Right lung (tissue), 10 donors: ENCODE measurements at places on chromosomes 5 and 9. TPM values are rescaled to one million over a fixed set of nuclear protein-coding genes. Genes with fewer than 3 reads are reported as not detected.

- no peak for DNase-seq
These were observed 316.6 kb downstream of the AGTPBP1 start for GRCh38 chr9:85425153-85425611.

NSUN2 gene
- 55.4 TPM for polyA plus RNA-seq

DNA sequence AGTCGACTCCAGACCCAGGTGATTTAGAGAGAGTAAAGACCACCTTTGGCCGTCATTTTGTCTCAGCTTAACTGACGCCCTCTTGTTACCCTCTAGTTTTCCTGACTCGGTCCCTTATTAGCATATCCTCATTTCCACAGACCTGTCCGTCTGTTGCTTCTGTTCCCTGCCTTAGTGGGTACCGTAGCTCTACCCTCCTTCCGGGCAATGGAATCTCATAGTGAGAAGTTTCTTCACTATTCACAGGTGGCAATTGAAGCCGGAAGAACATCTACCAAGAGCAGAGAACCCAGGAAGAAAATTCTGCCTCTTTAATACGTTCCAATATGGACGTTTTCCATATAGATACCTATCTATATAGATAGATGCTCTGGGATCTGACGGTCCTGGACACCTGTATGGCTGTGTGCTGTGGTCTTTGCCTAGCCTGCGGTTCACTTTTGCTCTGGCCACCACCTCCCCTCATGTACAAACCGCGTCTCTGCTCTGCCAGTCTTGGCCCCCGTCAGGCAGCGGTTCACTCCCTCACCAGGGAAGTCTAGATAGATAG lies 652 bp upstream of the TMEM161B start:
- no peak for DNase-seq

DNA sequence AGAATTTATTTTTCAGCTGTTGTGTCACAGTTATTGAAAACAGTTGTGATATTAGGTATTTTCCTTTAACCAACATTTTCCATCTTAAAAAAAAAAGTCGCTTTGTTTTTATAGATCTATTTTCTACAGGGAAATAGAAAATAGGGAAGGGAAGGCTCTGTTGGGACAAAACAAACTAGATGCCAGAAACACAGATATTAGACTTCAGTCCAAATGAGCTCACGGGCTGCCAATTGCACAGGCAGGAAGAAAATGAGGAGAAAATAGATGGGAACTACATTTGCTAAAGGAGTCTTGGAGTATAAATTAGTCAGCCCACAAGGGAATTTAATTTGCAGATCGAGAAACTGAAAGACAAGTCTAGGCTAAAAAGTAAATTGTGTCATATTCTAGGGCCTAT lies 21.4 kb upstream of the ISOC1 start:
- DNase-seq, result no peak

DNA sequence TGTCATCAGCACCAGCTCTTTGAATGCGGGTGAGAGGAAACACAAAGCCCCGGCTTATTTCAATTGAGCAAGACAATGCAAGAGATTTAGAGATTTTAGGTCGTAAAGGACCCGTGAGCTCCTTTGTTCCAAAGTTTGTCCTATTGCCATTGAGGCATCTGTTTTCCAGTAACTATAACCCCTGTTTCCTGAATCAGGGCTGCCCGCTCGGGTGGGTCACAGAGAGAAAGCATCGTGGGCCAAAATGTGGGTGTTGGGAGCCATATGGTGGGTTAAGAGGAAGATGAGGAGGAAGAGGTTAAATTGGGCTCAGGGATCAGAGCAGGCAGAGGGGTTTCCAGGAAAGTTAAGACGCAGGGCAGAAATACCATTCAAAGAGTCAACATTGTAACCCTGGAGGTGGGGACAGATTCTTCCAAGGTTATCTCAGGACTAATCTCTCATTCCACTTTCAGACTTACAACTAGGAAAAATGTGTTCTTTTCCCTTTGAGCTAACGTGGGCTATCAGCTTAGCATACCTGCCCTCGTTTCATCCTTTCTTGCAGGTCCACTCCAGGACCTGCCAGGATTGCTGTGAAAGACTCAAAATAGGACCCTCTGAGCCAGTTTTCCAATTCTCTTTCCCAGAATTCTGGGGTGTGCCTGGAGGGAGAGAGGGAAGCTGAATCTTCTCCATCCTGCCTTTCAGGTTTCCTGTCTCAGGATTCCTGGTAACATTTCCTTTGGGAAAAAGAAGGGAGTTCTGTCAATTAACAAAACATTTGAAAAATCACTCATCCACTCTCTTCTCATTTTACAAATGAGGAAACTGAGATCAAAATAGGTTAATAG lies 95.5 kb upstream of the TAF11L2 start:
- DNase-seq, result no peak

DNA sequence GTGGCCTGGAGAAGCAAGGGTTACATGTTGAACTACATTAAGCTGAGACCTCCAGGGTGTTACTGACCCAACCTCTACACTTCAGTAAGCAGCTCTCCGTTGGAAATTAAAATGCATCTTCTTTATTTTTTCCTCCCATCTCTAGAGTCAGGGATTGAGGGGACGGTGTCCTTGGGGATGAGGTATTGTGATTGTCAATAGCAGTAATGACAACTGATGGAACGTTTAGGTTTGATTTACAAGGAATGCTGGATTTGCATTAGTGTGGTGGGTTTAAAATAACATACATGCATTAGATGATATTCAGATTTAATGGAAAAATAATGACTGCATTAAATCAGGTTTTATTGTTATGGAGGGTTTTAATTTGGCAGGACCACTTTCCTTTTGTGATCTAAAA lies 82.9 kb upstream of the NTRK2 start:
- DNase-seq, result no peak

- no peak for DNase-seq
These were observed 10.7 kb downstream of the SLC35A4 start for GRCh38 chr5:140575309-140575708.

DNA sequence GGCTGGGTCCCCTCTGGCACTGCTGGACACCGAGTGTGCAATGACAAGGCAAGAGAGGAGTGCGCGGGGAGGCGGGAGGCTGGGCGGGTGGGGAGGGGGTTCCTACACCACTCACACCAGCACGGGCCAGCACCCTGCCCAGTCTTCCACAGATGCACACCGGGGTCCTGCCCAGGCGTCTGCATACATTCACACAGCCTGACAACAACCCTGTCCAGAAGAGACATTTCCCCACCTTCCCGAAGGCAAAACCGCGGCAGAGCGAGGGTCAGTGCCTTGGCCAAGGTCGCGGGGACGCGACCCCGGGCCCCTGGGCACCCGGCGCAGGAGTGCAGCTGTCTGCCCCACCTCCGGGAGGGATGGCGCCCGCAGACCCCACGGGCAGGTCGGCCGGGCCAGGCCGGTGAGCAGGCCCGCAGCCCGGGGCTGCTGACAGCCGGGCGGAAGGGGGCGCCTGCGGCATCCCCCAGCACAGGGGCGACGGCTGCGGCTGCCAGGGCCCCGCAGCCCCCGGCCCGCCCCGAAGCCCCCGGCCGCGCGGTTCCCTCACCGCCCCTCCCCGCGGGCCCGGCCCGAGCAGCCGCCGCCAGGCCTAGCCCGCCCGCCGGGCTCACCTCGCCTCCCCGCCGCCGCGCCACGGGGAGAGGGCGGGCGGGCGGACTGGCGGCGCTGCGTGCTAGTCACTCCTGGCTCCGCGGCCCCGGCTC lies 496 bp downstream of the MAPK9 start:
- no peak for DNase-seq

GRCh38 chr5:178288401-178289368 lies 56.1 kb upstream of the PHYKPL start:
- DNase-seq, result no peak

GRCh38 chr5:24331531-24331930 lies 313.2 kb downstream of the CDH10 start:
- DNase-seq, result no peak

DNA sequence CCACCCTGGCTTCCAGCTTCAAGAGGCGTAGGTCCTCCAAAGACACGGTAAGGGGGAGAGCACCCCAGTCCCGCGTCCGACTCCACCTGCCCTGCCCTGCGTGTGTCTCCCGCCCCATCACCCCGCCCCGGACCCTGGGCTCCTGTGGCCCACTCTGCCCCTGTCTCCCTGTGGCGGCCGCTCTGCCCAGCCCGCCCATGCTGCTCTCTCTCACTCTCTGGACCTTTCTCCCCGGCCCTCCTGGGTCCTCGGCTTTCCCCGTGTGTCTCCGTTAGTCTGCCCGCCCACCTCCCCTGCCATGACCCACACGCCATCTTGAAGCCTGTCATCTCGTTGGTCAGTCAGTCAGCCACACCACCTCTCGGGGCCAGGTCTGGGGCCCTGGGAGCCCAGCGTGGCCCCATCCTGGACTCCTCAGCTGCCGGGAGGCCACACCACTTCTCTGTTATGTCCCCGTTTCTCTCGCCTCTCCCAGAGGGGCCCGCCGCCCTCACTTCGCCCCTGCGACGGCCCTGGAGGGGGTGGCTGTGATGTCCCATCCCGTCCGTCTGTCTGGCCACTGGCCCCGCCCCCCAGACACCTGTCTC lies 4.5 kb downstream of the LRRC26 start:
- DNase-seq, result no peak
